ENCODE measurements at places on chromosomes 5 and 9.

DNA sequence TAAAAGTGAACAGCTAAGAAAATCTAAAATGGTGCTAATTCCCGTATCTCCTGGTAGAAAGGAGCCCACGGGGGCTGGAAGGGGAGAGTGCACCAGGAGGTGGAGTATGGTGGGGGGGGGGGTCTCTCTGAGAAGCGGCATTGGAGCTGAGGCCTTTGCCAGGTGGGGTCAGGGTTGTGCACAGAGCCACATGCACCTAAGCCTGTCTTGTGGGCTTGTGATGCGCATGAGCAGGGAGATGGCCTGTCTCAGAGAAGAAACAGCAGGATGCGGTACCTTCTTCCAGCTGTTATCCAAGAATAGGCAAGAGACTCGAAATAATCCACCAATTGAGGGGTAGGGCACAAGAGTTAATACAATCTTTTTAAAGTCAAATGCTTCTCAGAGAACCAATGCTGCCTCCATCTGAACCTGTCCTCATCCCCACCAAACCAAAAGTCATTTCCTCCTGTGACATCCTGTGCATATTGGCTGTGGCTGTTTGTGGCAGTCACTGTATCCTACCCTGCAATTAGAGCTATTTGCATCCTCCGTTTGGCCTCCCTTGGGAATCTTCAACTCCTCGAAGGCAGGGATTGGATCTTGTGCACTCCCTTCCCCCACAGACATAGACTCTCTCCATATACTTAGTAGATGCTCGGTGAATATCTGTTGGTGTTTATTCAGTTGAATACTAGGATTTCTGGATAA, 45.4 kb downstream of the FGF1 start:
- no peak for DNase-seq

DNA sequence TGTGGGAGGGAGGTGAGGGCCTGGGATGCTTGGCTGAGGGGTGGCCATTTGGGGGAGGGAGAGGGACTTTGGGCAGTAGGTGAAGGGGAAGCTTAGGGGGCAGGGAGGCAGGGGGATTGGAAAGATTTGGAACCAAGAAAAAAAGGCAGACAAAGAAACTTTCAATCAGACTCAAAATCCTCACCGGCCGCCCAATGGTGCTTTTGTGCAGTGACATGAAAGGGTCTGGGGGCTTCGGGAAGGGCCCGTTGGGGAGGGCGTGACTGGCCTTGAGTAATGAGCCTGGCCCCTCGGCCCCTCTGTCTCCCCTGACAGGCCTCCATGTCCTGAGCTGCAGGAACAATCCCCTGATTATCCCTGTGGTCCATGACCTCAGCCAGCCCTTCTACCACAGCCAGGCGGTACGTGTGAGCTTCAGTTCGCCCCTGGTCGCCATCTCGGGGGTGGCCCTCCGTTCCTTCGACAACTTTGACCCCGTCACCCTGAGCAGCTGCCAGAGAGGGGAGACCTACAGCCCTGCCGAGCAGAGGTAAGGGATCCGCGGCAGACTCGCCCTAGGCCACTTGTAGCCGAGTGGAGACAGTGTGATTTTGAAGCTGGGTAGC, 181.1 kb downstream of the PAPPA start:
- DNase-seq = no peak

GRCh38 chr5:116438979-116439554, 135.6 kb downstream of the SEMA6A start:
- no peak for DNase-seq

- DNase-seq = no peak
These were observed 128.3 kb upstream of the C9orf72 start for GRCh38 chr9:27701587-27701986.

- DNase-seq = no peak
These were observed 41.3 kb upstream of the ITGA2 start for GRCh38 chr5:52947851-52948250.

- DNase-seq = no peak
These were observed 281.6 kb upstream of the TRPC7 start for GRCh38 chr5:136646915-136647314.

GRCh38 chr9:114125476-114126013, 26.5 kb upstream of the KIF12 start:
- no peak for DNase-seq

DNA sequence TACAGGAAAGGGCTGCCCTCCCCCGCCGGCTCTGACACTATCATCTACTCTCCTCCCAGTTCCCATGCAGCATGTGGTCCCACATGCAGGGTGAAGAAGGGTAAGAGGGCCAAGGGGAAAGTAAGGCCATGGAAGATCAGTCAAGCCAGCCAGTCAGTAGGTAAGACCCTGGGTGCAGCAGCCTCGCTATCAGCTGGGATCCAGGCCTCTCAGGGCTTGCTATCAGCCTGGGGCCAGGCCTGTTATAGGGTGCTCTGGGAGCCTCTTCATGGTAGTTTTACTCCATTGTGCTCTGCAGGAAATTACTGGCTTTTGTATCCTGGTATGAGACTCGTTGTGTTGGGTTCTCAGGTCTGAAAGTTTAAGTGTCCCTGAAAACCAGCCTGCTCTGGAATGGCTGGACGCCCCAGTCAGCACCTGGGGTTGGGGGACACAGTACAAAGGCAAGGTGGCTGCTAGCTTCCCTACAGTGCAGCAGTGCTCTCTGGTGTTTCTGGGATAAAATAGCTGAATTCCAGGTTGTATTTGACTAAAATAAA, 21.4 kb downstream of the SLC22A4 start:
- no peak for DNase-seq

DNA sequence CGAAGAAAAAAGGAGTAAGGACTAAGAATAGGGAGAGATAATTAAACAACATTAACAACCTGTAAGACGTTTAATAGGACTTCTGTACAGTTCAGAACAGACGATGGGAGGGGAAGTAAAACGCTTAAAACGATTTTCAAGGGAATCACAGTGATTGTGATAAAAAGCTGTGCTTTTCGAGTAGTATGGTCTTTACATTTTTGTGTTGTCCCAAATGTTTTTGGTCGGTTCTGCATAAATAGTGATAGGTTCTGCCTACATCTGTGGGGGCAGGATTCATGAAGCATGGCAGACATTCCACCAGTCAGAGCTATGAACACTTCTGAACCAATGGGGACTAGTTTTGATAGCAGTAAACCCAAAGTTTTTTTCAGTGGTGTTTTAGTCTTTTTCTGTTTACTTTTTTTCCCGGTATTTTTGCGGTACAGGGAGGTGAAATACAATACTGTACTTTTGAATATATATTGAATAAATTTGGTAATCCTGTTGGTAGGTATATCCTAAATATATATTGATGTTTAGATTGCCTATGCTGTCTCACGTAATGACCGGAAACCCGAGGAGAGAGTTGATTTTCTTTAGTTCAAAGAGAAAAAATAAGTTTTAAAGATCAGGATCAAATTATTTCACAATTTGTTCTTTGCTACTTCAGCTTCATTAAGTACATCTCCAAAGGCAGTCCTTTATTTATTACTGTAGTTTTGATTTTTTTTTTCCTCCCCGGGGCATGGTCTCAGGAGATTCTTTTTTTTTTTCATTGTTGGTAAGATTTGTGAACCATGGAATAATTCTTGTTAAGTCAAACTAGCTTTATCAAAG, 1.3 kb downstream of the ERBIN start:
- no peak for DNase-seq

DNA sequence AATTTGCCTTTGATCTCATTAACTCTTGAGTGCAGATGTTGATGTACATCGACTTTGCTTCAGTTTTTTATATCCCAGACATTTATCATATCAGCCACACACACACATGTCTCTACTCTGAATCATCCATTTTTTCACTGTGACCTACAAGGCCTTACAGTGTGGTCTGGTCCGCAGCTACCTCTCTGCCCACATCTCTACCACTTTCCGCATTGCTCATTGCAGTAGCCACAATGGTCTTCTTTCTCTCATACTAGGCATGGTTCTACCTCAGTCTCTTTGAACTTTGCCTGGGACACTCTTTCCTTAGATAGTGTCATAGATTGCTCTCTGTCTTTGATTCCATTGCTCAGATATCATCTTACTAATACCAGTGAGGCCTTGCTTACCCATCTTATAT, 87.9 kb upstream of the FSD1L start:
- DNase-seq = no peak

GRCh38 chr5:174514983-174515394, 209.4 kb upstream of the MSX2 start:
- DNase-seq = no peak

- DNase-seq = no peak
These were observed 10.7 kb downstream of the TNFAIP8 start for GRCh38 chr5:119366540-119366881.

DNA sequence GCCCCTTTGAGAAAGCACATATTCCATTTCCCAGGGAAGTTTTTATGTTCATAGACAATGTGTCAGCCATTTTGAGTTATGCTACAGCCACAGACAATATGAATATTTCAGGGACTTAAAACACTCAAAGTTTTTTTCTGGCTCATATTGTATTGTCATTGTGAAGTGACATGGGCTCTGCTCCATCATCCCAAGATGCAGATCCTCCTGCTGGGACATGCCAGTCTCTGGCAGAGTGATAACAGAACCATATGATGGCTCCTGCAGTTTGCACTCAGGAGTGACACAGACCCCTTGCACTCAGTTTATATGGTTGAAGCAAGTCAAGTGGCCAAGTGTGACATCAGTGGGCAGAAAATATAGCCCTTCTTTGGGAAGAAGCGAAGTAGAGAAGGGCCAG, 498.4 kb upstream of the TUSC1 start:
- DNase-seq = no peak

GRCh38 chr5:100550531-100551051, 15.4 kb downstream of the FAM174A start:
- DNase-seq = no peak
